ENCODE measurements at places on chromosomes 6 and 20.

DNA sequence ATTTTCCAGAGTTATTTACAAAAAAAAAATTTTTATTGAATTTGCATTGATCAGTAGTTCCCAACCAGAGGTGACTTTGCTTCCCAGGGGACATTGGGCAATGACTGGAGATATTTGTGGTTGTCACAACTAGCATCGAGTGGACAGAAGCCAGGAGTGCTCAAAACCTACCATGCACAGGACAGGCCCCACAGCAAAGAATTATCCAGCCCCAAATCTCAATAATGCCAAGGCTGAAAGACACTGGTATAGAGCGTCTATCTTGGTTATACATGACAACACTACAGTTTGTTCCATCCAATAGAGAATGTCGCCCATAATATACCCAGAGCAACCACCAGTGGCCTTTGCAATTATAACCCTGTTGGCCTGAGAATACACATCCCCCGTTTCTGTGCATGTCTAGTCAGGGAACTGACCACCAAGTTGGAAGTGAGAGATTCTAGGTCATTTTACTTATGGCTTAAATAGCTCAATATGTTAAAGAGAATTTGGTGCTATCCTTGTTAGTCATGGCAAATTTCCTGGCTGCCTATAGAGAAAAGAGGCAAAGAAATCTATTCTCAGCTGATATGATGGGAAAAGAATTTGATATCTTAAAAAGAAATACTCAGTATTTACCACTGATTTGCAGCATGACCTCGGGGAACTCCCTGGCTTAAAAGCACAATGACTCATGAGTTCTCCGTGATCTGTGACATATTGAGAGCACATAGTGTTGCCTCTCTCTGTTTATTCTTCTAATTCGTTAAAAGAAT is 76.0 kb upstream of the ADTRP start:
- DNase-seq = no peak

GRCh38 chr6:90233994-90234393 is 62.6 kb downstream of the BACH2 start:
- DNase-seq = no peak

- DNase-seq = no peak
Measured at GRCh38 chr6:33057222-33058150, 16.0 kb downstream of the HLA-DPA1 start.

DNA sequence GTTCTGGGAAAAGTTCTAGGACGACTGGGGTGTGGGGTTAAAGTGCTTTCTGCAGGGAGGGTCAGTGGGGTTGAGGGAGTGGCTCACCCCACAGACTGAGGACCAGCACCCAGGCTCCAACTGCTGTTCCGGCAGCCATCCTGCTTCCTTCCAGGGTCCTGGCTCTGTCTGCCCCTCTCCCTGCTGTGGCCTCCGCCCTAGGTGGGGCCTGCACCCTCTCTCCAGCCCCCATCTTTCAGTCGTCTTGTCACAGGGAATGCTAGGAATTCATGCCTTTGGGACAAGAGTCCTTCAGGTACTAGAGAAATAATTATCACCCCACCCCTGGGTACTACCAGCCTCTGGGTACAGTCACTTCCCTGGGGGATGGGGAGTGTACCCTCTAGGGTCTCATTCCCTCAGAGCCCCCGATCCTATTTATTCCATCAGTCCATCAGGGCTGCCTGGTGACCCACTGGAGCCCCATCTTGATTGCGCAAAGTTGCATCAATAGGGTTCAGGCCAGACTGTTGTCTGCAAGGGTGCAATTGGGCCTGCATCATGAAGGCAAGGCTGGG is at the start of gene AGER:
TSS of gene AGER (minus strand) at position 170 of the 557 bp plus-strand sequence. CDS start at position 139, 31 bp downstream.
- no peak for DNase-seq

- DNase-seq = no peak
Measured at GRCh38 chr6:20433321-20433720, 31.6 kb downstream of the E2F3 start.

DNA sequence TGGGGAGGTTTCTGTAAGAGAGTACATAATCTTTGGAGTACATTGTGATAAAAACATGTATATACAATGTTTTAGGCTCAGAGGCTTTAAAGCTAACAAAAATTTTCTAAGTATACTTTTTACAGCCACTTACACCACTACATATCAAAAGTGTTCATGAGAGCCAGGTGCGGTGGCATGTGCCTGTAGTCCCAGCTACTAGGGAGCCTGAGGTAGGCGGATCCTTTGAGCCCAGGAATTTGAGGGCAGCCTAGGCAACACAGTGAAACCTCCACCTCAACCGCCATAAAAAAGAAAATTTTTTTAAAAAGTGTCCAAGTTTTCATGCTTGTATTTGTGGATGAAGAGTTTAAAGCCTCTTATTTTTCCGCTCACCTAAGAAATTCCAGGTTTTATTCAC is 22.5 kb downstream of the SNX3 start:
- DNase-seq = no peak

DNA sequence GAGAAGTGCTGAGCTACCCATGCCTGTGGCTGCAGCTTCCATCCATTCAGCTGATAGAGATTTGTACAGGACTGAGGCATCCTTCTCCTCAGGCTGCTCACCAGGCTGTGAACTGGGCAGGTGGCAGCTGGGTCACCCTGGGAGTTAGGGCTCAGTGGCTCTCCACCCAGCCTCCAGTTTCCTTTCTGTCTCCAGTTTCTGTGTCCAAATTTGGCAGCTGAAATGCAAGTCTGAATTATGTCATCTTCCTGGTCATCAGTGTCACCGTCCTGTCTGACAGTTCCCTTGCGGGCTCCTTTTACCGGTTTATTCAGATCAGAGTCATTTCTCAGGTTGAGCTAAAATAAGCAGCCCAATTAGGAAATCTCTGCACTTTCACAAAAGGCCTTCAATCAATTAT is 93.3 kb downstream of the EDN1 start:
- DNase-seq = no peak

- DNase-seq = peak; percentile 73
Measured at GRCh38 chr6:11900662-11901598, 111.2 kb upstream of the HIVEP1 start.

- DNase-seq = peak; percentile 18
Measured at GRCh38 chr6:33000055-33000454, 9.3 kb downstream of the HLA-DOA start.

DNA sequence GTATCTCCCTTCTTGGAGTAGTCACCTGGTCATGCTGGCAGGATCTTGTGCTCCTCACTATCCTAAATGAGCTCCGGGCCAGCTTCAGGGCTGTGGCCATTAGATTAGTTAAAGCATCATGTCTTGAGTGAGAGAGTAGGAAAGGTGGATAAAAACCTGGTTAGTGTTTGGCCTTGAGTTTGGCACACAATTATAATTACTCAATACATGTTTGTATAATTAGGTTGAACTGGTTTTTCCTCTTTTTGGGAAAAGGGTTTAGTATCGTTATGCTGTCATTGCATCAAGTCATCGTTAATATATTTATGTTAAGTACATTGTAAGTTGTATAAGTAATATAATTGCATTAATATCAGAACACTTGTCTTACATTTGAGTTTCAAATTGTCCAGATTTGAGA is 126.3 kb downstream of the CDKAL1 start:
- no peak for DNase-seq

DNA sequence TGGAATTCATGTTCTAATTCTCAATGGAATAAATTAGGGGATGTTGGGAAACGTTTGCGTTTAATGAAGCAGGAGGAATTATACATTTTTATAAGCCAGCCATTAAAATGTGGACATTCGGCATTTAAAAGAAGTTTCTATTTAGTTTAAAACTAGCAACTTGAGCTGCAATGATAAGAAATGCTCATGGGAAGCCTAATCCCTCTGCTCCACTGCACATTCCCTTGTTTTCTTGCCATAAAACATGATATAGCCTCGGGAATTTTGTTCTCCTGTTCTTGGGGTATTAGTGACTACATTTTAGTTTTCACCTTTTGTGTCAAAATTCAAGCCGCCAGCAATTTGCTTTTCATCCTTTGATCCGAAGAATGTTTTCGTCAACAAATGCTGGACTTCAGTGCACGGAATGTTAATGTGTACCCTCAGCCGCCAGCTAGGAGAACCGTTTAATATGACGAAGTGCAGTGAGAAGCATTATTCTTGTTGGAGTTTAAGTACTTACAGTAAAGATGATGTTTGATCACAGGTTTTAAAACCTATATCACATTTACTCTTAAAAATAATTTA is 137.9 kb downstream of the HIVEP1 start:
- no peak for DNase-seq

DNA sequence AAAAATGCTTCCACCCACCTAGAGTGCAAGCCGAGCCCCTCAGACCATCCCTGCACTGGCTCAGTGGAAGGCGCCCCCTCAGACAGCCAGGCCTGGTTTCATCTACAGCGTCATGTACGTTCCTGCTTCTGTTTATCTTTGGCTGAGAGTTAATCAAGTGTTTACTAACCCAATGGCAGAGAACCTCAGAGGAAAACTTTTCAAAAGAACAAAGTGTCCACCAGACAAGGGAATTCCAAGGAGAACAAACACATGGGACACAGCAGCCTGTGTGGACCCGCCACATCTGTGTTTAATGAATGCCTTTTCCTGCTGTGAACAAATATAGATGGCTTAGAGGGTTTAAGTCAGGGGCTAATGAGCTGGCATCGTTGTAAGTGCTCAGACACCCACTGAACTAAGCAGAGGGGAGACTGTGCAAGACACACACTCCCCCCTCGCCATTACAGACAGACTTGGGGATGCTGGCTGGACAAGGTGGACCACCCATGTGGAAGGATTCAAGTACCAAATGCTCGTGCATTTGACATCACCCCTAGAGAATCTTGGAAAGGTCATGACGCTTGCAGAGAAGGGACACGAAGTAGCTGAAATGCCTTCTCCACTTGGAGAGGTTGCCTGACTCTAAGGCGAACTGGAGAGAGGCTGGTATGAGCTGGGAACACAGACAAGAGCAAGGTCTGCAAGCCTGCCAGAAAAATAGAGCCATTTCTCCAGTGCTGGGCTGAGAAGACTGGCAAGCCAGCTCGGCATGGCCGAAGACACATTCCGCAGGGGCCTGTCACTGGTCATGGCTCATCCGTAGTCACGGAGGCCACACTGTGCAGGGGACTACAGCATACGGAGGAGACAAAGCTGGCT is 53.5 kb upstream of the NXT1 start:
- no peak for DNase-seq

- DNase-seq = no peak
Measured at GRCh38 chr20:6026051-6026450, 27.8 kb downstream of the LRRN4 start.

GRCh38 chr6:85136310-85136709 is 313.6 kb upstream of the NT5E start:
- DNase-seq = no peak

DNA sequence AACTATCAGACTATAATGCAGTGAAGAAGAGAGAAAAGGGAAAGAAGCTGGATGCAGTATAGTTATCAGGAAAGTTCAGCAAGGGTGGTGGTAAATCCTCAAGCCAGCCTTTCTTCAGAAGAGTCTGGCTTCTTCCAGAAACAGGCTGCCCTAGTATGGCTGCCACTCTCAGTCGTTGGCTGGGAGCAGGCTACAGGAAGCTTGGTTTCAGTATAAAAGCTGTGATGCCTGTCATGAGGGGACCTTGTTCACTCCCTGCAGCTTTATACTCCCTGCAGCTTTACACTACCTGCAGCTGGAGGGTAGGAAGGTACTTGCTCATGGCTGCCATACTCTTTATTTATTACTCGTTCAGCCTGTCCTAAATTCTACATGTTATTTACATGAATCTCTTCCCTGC is 63.3 kb upstream of the ARHGAP18 start:
- no peak for DNase-seq

DNA sequence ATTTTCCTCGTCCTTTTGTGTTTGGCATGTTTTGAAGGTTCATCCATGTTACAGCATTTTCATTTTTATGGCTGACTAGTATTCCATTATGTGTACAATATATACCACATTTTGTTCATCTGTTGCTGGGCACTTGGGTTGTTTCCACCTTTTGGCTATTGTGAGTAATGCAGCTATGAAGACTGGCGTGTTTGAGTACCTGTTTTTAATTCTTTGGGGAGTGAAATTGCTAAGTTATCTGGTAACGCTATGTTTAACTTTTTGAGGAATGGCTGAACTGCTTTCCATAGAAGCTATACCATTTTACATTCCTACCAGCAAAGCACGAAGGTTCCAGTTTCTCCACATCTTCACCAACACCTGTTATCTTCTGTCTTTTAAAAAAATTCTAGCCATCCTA is 37.0 kb upstream of the MYL9 start:
- DNase-seq = no peak

Data from hematopoietic multipotent progenitor cell treated with erythropoietin and hydrocortisone succinate and interleukin-3 and kit ligand, for 8 days (in vitro differentiated cells).